Progenitor cell of endocrine pancreas (in vitro differentiated cells): ENCODE measurements at places on chromosomes 11 and 22.

GRCh38 chr11:78564490-78565467 lies 9.9 kb downstream of the NARS2 start:
- no peak for DNase-seq

DNA sequence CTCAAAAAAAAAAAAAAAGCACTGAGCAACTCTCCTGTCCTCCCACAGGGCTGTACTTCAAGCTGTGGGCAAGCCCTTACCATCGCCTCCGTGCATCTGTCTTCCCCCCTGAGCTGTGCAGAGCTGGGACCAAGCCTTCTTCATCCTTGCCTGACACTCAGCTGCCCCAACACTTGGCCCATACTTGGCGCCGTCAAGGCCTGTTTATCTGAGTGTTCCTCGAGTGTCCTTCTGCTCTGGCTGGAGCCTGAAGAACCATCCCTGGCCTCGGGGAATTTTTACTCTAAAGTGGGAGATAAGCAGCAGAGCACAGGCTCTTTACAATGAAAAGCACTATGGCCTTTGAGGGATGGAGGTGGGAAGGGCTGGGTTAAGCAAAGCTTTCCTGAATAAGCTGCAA lies 1.6 kb upstream of the TIRAP start:
- DNase-seq = no peak

GRCh38 chr11:35487532-35488078 lies 37.8 kb downstream of the PAMR1 start:
- peak; percentile 23 for DNase-seq

- no peak for DNase-seq
These were observed 1363.4 kb downstream of the BRD1 start for GRCh38 chr22:48464246-48464645.

DNA sequence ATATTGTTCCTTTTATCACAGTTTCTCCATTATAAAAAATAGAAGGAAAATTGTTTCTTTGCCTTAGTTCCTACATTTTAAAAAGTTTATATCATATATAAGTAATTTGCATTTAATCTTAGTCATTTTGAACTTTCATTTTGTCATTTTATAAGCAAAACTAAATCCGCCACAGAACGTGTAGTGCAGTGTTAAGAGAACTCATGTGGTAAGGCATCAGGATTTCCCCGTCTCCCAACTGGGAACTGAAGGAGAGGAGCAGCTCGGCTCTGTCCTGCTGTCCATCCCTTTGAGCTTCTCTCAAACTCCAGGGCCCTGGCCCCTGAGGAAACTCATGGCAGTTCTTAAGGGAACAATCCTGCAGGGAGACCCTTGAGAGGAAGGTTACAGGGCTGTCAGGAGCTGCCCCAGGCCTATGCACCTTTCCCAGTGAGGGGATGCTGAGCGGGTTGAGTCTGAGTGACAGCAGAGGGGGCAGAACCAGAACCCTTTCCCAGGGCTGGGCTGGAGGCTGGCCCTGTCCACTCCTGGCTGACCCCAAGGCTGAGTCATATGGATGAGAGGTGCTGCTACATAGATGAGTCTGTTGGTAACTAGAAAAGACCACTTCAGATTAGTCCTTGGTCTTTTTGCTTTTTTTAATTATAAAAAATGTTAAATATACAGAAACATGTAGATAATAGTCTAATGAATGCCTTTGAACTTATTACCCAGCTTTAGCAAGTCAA lies 333.1 kb downstream of the TBC1D22A start:
- DNase-seq = no peak

DNA sequence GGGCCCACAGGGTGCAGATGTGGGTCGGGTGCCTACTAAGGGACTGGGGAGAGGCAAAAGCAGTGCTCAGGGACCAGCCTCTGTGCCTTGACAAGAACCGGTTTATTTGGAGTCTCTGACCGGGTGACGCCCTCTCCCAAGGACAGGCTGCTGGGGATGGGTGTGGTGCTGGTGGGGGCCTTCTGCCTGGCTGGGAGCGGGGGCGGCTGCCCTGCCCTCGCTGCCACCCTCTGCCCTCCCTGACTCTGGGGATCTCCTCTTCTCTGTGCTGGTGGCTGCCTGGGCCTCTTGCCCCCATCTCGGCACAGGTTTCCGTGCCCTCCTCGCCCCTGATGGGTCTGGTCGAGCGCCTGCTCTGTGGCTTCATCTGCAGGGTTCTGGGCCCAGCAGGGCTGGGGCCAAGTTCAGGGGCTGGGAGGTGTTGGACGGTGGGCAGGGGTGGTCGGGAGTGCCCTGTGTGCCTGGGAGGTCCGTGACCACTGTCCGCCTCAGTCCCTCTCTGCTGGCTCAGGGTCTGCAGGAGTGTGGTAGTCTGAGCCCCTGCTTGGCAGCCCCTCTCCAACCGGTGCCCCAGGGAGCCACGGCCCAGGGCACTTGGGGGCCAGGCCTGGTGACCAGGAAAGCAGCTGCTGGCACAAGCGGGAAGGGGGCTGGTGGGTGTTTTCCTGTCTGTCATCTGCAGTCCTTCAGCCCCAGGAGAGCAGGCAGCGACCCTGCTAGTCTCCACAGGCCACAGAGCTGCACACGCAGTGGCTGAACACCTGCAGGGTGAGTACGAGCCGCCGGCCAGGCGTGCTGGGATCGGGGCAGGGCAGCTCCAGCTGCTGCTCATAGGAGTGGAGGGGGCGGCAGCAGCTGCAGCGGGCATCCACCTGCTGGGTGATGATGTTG lies 23.5 kb downstream of the MUC6 start:
- no peak for DNase-seq

- no peak for DNase-seq
These were observed 18.7 kb downstream of the SOX6 start for GRCh38 chr11:16337421-16338213.

- no peak for DNase-seq
These were observed 26.0 kb downstream of the FDX1 start for GRCh38 chr11:110455718-110456117.

GRCh38 chr11:32891657-32892354 lies 805 bp upstream of the QSER1 start:
- DNase-seq = no peak

- DNase-seq = no peak
These were observed 8.9 kb downstream of the SULT4A1 start for GRCh38 chr22:43853328-43853931.

GRCh38 chr11:93392867-93393266 lies 62.3 kb downstream of the DEUP1 start:
- DNase-seq = no peak

DNA sequence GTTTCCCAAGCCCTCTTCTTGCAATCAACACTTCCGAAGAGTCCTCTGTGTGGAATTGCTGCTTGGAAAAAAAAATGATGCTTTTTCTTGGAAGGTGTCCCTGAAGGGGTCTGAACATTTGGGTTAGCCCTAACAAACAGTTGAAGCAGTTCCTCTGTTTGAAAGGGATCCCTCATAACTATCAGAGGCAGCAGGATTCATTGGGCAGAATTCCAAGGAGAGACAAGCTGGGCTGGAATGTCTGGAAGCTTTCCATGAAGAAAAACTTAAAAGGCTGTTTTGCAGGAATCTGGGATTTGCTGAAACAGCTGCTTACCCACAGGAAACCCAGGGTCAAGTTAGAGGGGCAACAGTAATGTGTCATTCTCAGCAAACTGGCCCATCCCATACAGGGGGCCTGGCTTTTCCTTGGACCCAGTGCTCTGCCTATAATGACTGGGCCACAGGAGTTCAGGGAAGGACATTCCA lies 3.1 kb downstream of the CSNK2A3 start:
- no peak for DNase-seq

DNA sequence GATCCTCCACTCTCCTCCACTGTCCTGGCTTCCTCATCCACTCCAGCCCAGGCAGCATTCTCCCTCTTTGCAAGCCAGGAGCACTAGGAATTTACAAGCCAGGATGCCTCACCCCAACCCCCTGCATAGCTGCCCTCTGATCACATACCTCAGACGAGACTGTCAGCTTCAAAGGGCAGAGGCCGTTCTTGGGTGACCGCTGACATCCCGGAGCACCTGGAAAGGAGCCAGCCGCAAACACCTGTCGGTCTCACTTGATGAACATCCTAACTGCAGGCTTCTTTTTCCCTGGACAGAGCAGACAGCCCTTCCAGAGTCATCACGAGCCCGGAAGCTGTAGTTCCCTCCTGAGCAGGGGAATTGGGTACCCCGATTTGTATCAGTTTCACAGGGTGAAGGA lies 451.3 kb upstream of the B3GAT1 start:
- no peak for DNase-seq

GRCh38 chr11:102878595-102878994 lies 3.8 kb upstream of the MMP12 start:
- no peak for DNase-seq

- no peak for DNase-seq
These were observed 3.6 kb upstream of the CCDC81 start for GRCh38 chr11:86370922-86371594.

- DNase-seq = no peak
These were observed 12.4 kb upstream of the NAP1L4 start for GRCh38 chr11:3004481-3004880.

GRCh38 chr22:39917197-39917643 lies 16.3 kb downstream of the GRAP2 start:
- no peak for DNase-seq

GRCh38 chr11:129612447-129612961 lies 203.1 kb upstream of the TMEM45B start:
- DNase-seq = no peak

DNA sequence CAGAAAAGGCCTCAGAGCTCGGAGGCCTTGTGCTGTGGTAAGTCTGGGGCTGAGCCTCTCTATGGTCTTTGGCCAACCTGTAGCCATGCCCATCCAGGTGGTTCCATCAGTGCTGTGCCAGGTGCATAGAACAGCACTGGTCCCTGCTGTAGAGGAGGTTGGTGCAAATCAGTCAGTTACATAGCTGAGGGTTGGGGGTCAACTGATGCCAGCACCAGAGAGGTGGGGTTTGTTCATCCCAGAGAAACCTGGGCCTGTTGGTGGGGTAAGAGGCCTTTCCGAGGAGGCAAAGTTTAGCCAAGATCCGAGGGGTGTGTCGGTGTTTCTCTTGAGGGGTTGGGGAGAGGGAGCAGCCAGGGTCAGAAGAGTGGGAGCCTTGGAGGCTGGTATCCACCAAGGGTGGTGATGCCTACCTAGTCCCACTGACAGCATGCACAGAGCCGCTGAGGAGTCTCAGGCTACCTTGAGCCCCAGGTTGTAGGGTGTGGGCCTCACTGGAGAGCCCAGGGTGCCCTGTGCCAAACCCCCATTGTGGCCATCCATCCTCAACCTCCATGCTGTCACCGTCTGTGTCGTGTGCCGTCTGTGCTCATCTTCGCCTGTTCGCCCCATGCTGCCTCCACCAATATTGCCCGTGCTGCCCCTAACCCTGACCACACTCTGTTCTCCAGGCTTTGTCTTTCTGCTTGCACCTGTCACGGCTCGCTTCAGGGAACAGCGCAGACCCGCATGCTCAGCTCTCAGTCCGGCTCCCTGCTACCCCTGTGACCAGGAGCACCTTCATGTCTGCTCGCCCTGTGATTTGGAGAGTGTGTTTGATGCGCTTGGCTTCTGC lies 78.7 kb upstream of the SUSD2 start:
- DNase-seq = no peak

GRCh38 chr11:64395545-64396078 lies 36.6 kb downstream of the RPS6KA4 start:
- no peak for DNase-seq

DNA sequence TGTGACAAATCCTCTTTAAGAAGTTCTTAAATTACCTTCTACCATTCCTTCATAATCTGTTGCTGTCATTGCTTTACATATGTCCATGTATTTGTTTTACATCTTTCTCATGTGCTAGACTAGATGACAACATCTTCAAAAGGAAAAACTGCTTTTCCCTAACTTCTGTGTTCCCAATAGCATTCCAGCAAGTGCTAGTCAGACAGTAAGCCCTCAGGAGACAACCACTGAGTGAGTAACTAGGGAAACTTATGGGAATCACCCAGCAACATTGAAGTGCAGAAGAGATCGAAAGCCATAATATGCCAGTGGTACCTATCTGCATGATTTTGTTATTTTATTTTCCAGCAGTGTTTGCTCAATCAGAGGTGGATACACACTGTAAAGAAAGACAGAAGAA lies 889.7 kb upstream of the API5 start:
- no peak for DNase-seq

- no peak for DNase-seq
These were observed 7.4 kb downstream of the CLNS1A start for GRCh38 chr11:77630157-77630710.

DNA sequence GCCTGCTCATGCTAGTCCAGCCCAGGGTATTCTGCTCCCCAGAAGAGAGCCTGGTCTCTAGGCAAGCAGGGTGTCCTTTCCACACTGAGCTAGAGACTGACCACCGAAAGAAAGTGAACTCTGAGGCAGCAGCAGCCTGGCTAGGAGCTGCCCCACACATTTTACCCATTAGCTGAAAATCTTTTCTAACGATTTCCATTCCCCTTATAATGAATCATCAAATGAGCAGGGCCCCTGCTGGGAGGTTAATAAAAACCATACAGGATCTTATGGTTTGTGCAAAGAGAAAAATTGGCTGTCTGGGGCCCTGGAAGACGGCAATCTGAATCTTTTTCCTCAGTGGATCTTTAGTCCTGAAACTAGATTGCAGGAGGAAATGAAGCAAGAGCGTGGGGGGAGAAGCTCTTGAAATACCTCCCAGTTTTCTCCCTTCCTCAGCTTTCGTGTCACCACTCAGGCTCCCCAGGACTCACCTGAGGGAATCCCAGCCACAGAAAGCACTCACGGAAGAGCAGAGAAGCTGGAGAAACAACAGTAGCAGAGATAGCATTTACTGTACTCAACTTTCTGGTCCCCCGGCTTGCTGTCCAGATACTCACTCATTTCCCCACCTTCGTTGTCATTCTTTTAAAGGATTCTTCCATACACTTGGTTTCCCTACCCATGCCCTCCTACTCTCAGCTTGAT lies 74.7 kb upstream of the CD44 start:
- DNase-seq = no peak

- no peak for DNase-seq
These were observed 99.0 kb upstream of the ALX4 start for GRCh38 chr11:44408711-44409470.

GRCh38 chr11:47552056-47552565 lies 821 bp downstream of the CELF1 start:
- no peak for DNase-seq

GRCh38 chr11:128409476-128409875 lies 177.9 kb downstream of the ETS1 start:
- DNase-seq = no peak

DNA sequence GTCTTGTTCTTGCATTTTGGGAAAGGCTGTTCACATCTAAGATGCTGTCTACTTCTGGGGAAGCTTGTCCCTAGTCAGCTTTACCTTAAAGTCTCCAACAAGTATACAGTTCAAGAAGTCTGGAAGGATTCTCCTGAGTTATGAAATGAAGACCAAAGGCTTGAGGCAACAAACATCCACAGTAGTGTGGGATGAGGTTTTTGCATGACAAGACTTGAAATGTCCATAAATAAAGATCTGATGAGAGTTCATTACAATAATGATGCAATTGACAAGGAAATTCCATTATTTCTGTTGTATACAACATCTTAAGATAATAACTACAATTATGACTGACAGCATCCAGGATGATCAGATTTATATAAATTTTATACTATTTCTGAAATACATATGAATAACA lies 21.3 kb upstream of the KDM4E start:
- no peak for DNase-seq

- DNase-seq = no peak
These were observed 7.6 kb upstream of the LMO1 start for GRCh38 chr11:8271106-8271886.

GRCh38 chr22:27219036-27219435 lies 561.6 kb downstream of the MIAT start:
- no peak for DNase-seq

GRCh38 chr22:38866399-38867123 lies 5.5 kb downstream of the CBX6 start:
- DNase-seq = peak; percentile 57
